ENCODE measurements at places on chromosomes 7 and 10.

DNA sequence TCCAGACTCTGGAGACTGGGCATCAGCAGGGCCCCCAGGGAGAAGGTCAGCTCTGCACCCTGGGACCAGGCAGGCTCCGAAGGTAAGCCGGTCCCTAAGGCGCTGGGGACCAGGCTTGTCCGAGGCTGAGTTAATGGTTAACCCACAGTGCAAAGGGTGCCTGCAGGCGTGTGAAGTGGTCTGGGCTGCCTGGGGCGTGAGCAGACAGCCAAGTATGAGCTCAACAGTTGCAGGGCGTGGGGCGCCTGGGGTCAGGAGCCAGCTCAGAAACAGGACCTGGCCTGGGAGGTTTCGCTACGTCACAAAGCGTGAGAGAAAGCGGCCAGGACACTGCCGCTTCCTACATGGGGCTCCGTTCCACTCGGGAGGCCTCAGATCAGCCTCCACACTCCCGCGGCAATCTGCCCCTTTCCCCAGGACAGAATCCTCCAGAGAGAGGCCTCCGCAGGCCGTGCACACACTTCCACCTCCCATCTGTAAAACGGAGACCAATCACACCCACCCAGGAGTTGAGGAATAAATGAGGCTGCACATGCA, 16.0 kb downstream of the PDGFA start:
- no peak for DNase-seq

DNA sequence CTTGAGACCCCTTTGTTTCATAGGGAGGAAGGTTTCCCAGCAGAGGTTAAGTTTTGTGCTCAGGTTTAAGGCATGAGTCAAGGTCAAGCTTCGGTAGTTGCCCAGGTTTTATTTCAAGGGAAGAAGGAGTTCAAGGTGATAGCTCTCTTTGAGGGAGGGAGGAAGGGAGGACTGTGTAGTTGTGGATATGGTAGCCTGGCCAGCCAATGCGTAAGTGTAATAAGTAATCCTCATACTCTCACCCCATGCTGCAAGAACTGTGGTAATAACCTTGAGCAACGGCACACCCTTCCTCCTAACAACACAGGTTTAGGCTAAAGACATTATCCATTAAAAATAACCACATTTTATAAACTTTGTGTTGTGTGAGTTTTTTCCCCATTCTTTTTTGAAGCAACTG, 478.9 kb downstream of the KCNMA1 start:
- no peak for DNase-seq

- DNase-seq, result peak; percentile 60
Measured at GRCh38 chr7:107643407-107643806, 17.2 kb upstream of the SLC26A4 start.

- DNase-seq, result no peak
Measured at GRCh38 chr10:50360077-50360850, 108.9 kb upstream of the ASAH2 start.

- DNase-seq, result no peak
Measured at GRCh38 chr10:103493916-103494877, 692 bp downstream of the NEURL1 start.

GRCh38 chr10:43689955-43690771, 41.5 kb upstream of the ZNF32 start:
- DNase-seq, result no peak

DNA sequence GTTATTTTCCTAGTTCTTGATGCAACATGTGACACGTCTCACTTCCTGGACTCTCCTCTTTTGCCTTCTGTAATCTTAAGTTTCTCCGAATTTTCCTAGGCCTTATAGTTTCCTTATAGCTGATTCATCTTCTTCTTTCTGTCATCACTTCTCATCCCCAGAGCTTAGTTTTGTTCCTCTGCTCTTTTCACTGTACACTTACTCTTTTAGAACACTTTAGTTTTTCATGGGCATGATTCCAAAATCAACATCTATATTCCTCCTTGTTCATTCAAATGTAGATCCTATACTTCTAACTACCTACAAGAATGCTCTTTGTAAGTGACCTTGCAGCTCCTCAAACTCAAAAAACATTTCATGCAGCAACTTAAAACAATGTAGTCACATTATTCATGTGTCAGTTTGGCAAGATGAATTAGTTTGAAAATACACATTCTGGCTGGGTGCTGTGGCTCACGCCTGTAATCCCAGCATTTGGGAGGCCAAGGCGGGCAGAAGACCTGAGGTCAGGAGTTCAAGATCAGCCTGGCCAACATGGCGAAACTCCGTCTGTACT, 13.1 kb upstream of the SLC26A3 start:
- no peak for DNase-seq

DNA sequence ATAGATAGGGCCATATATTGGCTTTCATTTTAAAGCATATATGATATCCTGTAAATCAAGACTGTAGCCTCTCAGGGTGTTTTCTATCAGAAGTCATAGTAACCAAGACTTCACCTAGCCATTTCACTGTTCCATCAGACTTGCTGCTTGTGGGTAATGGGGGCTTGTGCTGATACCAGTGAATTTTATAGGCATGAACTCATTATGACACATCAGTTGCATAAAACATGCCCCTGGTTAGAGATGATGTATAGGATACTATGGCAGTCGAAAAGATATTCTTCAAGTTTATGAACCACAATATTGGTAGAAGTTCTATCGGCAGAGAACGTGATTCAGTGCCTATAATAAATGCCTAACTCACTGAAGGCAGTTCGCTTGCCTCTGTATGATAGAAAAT, 206.4 kb downstream of the ITGB1 start:
- no peak for DNase-seq

GRCh38 chr10:70135684-70136083, 3.1 kb upstream of the AIFM2 start:
- no peak for DNase-seq

DNA sequence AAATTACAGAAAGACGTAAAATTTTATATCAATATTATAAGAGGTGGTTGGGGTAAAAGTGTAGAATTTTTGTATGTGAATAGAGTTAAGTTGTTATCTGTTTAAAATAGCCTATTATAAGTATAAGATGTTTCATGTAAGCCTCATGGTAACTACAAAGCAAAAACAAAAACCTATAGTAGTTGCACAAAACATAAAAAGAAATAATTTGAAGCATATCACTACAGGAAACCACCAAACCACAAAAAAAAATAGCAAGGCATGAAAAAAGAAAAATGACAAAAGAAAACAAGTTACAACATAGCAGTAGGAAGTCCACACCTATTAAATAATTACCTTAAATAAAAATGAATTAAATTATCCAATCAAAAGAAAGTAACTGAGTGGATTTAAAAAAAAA, 12.4 kb upstream of the GSTK1 start:
- DNase-seq, result no peak

- no peak for DNase-seq
Measured at GRCh38 chr7:96910486-96910885, 94.9 kb upstream of the DLX6 start.

DNA sequence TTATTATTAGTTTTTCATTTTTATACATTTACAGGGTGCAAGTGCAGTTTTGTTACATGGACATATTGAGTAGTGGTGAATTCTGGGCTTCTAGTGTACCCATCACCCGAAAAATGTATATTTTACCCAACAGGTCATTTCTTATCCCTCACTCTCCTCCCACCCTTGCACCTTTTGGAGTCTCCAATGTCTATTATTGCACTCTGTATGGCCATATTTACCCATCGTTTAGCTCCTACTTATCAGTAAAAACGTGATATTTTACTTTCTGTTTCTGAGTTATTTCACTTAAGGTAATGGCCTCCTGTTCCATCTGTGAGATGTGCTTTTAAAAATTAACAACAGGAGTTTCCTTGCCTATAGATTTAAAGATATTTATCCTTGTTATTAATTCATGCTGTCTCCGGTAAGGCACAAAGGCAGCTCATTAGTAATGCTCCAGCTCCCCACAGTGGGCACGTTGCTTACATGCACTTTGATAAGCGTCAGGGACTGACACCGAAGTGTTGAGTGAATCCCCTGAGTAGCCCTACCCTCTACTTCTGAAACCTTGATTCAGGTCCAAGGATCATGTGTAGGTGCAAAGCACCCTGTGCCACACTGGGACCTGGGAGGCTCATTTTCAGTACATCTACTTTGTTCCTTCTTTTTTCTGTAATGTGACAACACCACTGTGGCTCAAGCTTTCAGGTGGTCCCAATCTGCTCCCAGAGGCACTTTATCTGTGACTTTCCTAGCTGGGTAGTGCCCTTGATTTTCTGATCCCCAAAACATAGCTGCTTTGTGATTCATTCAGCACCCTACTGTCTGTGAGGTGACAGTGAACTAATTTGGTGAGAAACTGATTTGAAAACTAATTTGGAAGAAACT, 27.3 kb downstream of the HYAL4 start:
- DNase-seq, result peak; percentile 53

GRCh38 chr10:130686689-130687300, 550.6 kb downstream of the GLRX3 start:
- no peak for DNase-seq

GRCh38 chr10:123327450-123327849, 173.2 kb downstream of the BUB3 start:
- no peak for DNase-seq

DNA sequence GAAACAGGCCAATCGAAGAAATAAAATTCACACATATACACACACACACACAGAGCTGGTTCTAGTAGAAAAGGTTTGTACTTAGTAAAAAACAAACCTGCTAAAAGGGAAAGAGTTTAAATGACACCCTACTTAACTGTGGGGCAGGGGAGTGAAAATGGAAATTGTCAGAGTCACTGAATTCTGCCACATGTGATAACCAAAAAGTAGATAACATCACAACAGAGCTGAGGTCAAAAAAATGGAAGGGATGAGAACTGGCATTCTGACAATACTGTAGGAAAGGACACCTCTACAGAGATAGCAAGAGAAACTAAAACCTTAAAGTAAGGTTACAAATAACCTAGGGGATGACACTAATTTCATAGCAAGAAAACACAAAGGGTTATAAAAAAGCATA, 74.6 kb downstream of the CACUL1 start:
- DNase-seq, result no peak

GRCh38 chr10:45238896-45239295, 76.5 kb downstream of the OR13A1 start:
- no peak for DNase-seq

DNA sequence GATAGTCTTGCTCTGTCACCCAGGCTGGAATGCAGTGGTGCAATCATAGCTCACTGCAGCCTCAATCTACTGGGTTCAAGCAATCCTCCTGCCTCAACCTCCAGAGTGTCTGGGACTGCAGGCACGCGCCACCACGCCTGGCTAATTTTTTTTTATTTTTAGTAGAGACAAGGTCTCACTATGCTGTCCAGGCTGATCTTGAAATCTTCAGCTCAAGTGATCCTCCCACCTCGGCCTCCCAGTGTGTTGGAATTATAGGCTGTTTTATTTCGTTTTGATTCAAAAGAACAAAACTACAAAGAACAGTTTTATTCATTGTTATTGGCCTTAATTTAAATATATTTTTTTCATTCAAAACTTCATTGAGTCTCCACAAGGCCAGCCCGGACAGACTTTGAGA, 109.8 kb upstream of the NFE2L3 start:
- no peak for DNase-seq

DNA sequence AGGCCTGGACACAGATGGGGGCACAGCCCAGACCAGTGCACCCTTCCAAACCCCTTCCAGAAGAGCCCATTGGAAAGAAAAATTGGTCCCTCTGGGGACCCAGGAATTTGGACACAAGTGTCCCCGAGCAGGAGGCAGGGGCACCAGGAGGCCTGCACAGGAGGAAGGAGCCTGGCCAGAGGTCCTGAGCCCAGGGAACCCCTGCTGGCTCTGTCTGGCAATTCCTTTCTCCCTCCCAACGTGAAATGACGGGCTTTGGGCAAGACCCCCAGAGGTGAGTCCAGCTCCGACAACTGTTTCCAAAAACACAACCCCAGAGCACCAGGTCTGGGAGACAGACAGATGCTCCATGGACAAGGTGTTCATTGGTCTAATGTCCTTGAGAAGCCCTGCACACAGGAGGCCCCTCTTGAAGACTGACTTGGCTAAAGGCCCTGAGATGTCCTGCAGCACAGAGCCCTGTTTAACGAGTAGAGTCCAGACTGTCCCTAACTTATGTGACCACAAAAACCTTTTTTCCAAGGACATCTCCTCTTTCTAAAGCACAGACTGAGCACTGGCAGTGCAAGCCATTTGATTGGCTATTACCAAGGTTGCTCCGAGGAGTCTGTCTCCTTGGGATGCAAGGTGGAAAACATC, 150.7 kb downstream of the OAT start:
- DNase-seq, result no peak

DNA sequence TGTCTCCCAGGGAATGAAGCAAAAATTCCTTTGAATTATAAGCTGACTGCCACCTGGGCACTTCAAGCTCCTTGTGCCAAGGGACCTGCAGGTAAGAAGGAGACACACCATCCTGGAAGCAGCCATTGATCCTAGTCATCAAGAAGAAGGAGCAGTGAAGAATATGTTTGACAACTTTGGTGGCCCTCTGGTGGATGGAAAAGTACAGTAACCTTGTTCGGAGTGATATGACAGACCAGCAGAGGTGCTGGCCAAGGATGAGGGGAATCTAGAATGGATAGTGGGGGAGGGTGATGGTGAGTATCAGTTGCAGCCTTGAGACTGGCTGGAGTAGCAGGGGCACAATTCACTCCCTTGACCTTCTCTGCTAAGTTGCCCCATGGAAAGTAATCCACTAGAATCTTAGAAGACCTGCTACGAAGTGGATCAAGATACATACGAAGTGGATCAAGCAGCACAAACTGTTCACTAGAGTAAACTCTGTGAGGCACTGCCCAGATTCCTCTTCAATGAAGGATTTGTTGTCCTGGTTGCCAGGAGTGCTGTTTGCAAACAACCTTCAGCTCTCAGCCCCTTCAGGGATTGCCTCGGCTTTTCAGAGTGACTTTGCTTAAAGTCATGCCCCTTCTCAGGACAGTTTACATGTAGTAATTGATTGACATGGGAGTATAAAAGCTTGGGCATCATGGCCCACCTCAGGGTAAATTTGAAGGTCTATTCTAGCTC, 44.8 kb upstream of the ORC5 start:
- no peak for DNase-seq

- no peak for DNase-seq
Measured at GRCh38 chr7:1288390-1288995, 55.8 kb downstream of the UNCX start.

DNA sequence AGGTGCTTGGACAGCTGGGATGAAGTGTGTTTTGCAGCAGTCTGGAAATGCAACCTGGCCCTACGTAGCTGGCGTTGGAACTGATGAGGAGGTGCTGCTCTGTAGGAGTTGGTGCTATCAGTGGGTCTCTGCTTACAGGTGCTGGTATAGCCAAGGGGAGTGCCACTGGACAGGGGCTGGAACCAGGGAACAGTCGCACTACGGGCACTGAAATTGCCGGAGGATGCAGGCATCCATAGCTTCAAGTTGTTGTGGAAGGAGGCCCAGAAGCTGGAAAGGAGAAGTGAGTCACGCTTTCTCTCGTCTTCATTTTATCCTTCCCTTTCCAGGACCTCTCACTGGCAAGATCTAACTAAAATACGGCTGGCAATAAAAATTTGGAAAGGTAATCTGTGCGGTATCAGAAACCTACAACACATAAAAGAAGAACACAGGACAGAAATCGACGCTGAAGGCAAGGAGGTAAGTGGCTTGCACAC, 25.8 kb downstream of the MACC1 start:
- no peak for DNase-seq

- no peak for DNase-seq
Measured at GRCh38 chr10:12243864-12244620, 48.1 kb downstream of the CDC123 start.
